NCI-H1417 treated with DMSO at 0.1 percent for 48 hours (cell line): ENCODE measurements at places on chromosomes 13 and 19.

- no peak for DNase-seq
Measured at GRCh38 chr13:33487575-33488243, 202.2 kb upstream of the STARD13 start.

DNA sequence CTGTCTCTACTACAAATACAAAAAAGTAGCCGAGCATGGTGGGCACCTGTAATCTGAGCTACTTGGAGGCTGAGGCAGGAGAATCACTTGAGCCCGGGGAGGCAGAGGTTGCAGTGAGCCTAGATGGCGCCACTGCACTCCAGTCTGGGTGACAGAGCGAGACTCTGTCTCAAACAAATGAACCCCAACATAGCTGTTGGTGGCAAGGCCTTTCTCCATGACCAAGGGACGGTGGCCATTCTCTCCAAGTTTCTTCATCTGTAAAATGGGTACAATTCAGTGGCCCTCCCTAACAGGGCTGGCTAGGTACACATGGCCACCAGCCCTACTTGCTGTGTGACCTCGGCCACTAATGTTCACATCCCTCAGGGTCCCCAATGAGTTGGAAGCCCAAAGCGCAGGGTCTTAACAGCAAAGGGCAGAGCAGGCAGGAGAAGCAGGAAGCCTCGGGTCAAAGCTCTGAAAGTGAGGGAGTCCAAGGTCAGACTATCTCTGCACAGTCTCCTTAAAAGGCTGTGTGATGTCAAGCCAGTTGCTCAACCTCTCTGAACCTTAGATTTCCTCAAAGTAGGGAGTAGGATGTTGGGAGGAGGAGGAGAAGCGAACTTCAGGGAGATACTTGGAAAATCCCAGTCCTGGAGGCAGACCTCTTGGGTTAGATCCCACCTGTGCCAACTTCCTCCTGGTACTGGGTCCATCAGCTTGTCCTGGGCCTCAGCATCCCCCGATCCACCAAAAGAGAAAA, 2.7 kb downstream of the JUND start:
- no peak for DNase-seq

DNA sequence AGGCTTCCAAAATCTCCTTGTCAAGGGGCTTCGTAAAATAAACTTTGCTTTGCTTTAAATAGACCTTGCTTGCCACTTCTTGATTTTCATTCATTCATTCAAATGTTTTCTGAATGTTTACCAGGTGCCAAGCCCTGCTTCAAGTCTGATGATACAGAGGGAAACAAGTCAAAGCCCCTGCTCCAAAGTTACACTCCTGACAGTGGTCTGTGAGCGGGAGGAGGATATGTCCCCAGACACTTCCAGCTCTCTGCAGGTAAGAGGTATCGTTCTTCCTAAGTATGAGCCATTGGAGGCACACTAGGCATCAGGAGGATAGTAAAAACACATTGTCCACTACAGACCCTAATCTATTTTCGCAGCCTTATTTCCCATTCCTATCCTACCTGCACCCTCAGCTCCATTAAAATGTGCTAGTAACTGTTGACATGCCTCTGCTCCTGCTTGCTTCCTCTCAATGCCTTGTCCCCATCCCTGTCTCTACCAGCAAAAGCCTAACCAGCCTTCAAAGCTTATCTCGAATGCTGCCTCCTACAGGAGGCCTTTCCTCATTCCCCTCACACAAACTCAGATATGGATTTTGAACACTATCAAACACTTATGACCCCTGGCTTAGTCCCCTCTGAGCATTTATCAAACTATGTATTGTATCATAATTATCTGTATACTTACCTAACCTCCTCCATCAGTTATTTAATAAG, 6.2 kb upstream of the WBP4 start:
- no peak for DNase-seq

- no peak for DNase-seq
Measured at GRCh38 chr19:3404324-3405260, 38.2 kb downstream of the NFIC start.

DNA sequence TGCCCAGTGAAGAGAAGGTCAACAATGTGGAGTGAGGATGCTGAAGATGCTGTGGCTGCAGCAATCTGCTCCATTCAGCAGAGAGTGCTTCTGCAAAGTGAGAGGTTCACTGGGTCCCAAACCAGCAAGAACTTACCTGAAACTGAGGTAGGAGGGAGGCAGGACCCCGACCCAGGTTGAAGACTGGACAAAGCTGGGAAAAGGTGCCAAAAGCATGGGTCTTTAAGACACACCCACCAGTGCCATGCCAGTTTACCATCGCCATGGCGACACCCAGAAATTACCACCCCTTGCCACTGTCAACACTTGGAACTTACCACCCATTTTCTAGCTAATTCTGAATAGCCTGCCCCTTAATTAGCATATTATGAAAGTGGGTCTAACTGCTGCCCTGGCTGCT, 70.7 kb downstream of the RGCC start:
- DNase-seq: no peak

DNA sequence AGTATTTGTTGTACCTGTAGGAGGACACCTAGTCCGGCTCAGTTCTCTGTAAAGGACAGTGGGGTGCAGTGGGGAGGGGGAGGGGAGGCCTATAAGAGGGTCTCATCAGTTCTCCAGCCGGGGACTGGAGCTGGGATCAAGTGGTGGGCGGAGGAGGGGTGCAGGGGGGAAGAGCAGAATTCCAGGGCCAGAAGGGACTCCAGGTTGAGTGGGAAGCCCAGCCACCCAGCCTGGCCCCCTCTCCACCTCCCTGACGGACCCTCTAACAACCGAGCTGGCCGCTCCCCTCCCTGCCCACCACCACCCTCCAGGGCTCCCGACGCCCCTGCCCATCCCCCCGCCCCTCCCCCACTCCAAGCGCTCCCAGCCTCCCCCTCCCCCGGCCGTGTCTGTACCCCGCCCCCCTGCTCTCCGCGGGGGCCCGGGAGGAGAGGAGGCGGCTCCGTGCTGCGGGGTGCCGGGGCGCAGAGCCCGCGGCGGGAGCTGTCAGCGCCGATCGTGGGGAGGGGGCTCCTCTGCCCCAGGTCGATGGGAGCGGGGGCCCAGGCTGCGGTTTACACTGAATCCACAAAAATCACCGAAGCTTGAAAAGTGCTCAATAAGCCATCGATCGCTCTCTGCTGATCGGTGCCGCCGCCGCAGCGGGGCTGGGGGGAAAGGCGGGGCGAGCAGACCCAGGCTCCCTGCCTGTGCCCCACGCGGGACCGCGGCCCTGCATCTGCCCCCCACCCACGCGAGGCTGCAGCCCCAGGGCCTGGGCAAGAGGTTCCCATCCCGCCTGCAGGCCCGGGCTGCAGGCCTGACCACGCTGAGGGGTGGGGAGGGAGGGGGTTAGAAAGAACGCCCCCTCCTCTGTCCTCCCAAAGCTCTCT, 34.6 kb upstream of the ONECUT3 start:
- DNase-seq: no peak

DNA sequence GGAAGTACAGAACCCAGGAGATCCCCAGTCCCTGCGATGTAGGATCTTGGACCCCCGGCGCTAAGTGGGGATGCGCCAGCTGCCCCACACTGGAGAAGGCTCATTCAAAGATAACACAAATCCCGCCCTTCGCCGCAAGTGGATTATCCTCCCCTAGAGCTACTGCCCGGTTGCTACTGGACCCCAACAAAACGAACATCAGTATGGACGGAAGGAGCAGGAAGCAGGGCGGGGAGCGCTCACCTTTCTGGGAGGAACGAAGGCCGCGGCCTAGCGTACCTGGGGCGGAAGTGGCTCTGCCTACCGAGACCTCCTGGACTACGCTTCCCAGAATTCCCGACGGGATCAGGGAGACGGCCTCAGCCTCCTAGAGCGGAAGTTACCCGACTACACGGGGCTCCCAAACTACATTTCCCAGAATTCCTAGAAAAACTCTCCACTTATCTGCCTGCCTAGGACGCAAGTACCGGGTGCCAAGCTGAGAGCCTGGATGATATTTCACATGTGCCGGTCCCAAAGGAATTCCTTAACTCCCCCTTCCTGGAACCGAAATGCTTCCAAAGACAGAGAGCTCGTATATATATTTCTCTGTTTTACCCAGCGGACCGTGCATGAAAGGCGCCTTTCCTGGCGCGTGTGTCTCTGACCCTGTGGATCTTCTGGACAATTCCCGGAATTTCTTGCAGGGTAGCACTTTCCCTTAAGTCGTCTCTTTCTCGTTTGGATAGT, at the start of gene ZNF112:
Gene ZNF112, minus strand, starts transcription at position 298 of the 729 bp plus-strand sequence. CDS start 16,141 bp downstream, outside the sequence.
- DNase-seq: peak; percentile 26

DNA sequence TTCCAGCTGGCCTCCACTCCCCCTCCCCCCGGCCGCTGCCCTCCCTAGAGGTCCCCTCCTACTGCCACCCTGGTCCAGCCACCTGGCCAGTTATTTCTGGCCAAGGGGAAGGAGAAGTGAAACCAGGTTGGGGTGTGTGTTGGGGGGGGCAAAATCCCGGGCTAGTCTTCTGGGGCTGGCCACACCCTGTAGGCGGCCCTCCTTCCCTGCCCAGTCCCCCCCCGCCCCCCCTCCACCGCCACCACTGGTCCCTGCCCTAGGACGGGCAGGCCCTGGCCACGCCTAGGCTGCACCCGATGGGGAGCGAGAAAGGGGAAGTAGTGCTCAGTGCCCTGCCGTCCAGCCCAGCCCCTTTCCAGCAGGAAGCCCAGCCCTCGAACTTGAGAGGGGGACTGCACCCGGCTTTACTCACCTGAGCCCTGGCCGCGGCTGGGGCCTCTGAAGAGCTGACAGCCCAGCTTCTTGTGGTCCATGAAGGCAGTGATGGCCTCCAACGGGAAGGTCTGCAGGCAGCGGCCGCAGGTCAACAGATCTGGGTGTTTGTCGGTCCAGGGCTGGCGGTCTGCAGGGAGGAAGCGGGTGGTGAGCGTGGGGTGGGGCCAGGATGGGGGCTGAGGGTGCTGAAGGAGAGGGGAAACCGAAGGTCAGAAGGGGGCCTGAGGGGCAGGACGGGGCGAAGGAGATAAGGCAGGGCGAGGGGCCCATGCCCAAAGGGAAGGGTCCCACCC, 813 bp downstream of the ZNF296 start:
- DNase-seq: no peak

- no peak for DNase-seq
Measured at GRCh38 chr19:9151367-9151766, 11.2 kb downstream of the ZNF317 start.

- peak; percentile 62 for DNase-seq
Measured at GRCh38 chr13:50126263-50126992, 111.2 kb downstream of the KCNRG start.

GRCh38 chr13:44074611-44075010, 194.9 kb downstream of the LACC1 start:
- DNase-seq: no peak

- no peak for DNase-seq
Measured at GRCh38 chr19:48674921-48675824, 2.4 kb upstream of the NTN5 start.

- DNase-seq: no peak
Measured at GRCh38 chr19:46610413-46610775, 9.3 kb downstream of the CALM3 start.

DNA sequence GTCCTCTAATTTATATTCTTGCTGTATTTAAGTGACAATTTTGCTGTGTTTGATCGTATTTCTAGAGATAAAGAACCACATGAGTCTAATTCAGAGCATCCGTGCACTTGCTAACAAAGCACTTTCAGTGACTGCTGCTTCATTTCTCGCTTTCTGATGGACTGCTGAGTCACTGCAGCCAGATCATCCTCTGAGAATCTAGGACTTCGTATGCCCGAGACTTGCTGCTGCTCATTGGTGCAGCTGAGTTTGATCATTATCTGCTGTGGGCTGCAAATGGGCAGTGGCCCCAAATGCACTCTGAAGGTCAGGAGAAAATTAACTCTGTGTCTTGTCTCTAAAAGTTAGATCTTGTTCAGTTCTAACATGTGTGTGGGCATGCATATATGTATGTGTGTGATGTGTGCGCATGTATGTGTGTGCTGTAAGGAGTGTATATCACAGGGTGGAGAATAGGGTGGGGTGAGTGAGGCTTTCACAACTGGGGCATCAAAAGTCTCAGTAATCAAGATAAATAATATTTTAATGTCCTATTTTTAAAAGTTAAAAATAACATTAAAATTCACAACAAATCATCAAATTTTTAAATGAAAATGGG, 342.6 kb downstream of the MTUS2 start:
- DNase-seq: no peak

DNA sequence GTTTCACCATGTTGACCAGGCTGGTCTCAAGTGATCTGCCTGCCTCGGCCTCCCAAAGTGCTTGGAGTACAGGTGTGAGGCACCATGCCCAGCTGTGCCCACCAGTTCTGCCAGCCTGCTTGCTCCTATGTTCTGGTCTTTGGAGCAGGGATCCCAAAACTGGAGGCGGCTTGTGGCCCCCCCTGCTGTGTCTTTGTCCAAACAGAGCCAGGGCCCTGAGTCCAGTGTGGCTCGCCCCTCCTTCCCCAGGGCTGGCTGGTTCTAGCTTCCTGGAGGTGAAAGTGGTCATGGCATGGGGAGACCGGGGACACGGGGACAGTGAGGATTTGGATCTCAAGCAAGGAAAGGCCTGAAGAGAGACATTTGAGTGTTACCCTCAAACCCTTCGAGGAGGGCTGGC, 11.5 kb upstream of the TINCR start:
- DNase-seq: no peak

GRCh38 chr19:40210889-40211288, 7.3 kb downstream of the TTC9B start:
- no peak for DNase-seq

DNA sequence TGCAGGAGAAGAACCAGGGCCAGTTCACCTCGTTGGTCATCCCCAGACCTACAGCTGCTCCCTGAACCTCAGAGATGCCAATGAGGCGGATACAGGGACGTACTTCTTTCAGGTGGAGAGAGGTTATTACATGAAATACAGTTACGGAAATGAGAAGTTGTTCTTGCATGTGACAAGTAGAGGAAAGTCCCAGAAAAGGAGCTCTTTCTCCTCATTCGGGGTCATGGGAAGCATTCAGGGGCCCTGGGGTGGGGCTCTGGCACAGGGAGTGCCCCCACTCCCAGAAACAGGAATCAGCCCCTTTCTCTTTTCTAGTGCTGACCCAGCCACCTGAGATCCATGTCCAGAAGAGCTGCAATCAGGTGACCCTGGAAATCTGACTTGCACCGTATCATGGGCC, 4.5 kb upstream of the SIGLEC9 start:
- no peak for DNase-seq

DNA sequence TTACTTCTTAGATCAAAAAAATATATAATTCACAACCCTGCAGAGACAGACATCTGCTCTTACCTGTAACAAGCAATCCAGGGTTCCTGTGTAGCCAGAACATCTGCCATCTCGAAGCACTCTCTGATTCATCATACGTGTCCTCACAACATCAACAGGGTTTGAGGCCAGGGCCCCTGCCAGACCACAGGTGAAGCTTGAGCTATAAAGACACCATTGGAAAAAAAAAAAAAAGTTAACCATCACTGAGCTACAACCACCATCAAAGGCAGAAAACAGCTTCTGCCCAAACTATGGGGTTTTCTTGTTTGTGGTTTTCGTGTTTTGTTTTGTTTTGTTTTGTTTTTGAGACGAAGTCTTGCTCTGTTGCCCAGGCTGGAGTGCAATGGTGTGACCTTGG, 19.3 kb downstream of the SLC25A30 start:
- DNase-seq: no peak
